ENCODE measurements at places on chromosomes 13 and 19.
A peak's percentile ranks its signal among the peaks of the same experiment; 100 is the strongest.

DNA sequence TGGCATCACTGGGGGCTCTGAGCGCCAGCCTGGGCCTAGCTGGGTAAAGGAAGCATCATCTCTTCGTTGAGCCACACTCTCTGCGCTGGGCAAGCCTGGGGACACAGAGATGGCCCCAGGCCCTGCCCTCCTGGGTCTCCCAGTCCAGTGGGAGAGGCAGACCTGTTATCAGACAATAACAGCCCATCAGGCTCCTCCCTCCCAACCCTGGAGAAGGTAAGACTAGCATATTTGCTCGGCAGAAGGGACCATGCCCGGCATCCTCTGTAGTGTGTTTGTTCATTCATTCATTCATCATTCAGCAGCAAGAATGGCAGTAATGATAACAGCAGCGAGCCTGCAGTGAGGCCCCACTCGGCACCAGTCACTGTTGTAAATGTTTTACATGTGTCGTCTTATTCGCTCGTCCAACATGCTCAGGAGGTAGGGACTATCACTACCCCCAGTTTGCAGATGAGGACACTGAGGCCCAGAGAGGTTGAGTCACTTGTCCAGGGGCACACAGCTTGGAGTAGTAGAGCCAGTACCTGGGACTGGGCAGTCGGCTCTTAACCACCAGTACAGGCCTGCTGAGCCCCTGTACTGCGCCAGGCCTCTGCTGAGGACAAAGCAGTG lies 33.2 kb downstream of the PAK4 start:
- no peak for DNase-seq

DNA sequence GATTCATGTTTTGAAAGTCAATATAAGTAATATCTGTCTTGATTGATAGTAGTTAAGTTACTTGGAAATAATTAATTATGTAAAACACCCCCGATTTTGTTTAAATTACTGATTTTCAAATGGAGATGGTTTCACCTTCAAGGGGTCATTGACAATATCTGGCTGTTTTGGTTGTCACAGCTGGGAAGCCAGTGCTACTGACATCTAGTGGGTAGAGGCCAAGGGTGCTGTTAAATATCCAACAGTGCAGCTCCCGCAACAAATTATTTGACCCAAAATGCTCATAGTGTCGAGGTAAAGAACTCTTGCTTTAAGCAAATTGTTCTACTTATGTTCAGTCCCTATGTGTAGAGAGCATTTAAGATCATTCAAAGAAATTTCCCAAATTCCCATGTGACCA lies 50.6 kb upstream of the PCDH20 start:
- DNase-seq, result no peak

- DNase-seq, result no peak
Observed at GRCh38 chr19:38545596-38545995, 72.2 kb downstream of the MAP4K1 start.

DNA sequence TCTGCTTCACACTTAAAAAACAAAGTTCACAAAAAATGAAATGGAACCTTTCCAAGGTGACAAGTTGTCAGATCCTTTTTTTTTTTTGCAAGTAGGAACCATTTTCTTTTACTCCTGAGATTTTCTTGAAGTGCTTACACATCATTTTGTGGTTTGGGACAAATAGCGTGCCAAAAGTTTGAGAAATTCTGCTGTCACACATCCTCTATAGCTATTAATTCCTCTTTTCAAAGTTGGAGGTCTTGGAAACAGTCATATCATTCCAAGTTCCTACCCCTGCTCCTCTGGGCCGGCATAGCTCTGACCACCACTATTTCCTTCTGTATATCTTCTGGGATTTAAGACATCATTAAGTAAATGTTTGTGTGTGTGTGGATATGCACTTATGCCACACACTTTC lies 421.6 kb upstream of the SLC10A2 start:
- no peak for DNase-seq

GRCh38 chr19:19076476-19076875 lies 12.7 kb downstream of the SLC25A42 start:
- DNase-seq, result no peak

DNA sequence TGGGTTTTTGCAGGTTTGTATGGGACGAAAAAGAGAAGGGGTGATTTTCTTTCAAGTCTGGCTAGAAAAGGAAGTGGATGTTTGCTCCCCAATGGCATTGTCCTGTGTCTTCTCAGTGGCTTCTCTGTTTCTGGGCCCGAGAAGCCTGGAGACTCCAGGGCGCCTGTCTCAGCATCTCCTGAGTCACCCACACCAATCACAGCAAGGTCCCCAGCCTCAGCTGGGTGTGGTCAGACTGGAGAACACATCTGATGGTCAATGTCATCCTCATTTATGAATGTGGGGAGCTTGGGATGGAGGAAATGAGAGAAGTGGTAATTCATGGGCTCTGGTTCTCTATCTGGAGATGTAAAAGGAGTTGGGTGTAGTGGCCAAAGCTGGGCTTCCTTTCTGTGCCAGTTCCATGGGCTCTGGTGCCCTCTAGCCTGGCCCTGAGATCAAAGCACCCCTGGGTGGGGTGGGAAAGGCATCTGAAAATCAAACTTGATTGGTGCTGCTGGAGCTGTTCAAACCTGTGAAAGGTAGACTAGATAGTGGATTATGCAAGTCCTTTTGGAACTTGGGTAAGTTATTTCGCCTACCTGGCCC lies 13.4 kb downstream of the RASL11A start:
- DNase-seq, result no peak

- no peak for DNase-seq
Observed at GRCh38 chr19:17296273-17296672, 7.0 kb downstream of the ABHD8 start.

GRCh38 chr19:13039211-13039789 lies 44.0 kb downstream of the NFIX start:
- DNase-seq, result no peak

GRCh38 chr13:108026680-108027410 lies 188.5 kb downstream of the LIG4 start:
- DNase-seq, result no peak

- no peak for DNase-seq
Observed at GRCh38 chr13:74554569-74555275, 420.5 kb upstream of the KLF12 start.

DNA sequence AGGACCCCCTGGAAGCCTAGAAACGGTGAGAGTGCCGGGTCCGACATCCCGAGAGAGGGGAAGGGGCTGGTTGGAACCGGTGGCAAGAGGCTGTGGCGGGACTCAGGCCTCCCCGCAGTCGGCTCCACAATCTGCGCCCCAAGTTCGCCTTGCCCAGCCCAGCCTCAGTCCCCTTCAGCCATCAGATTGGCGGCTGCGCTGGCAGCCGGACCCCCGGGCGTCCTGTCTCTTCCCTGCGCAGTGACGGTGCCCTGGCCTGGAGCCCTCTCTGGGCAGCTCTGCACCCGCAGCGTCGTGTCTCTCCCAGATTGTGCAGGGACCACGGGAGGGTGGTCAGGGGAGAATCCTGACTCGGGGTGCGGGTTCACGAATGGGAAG lies 315 bp downstream of the ZNF492 start:
- DNase-seq, result no peak

- no peak for DNase-seq
Observed at GRCh38 chr13:30932481-30933353, at the start of gene TEX26. TEX26 (plus strand) TSS chr13:30932656; CDS start chr13:30932716, 60 bp downstream.

GRCh38 chr13:30835442-30835841 lies 70.6 kb upstream of the MEDAG start:
- DNase-seq, result no peak

DNA sequence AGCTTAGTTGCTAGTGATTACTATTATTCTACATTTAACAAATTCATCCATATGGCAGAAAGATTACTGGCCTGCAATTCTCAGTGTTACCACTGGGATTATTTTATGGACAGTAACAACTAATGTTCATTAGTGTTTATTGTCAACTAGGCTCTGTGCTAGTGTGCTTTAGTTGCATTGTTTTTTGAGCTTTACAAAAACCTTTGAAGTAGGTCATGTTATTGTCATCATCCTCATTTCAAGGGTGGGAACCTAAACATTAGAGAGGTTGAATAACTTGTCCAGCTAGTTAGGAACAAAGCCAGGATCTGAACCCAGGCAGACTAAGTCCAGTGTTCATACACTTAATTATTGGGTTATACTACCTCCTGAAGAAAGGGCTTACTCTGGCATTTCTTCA lies 27.8 kb upstream of the TDRD3 start:
- DNase-seq, result no peak

DNA sequence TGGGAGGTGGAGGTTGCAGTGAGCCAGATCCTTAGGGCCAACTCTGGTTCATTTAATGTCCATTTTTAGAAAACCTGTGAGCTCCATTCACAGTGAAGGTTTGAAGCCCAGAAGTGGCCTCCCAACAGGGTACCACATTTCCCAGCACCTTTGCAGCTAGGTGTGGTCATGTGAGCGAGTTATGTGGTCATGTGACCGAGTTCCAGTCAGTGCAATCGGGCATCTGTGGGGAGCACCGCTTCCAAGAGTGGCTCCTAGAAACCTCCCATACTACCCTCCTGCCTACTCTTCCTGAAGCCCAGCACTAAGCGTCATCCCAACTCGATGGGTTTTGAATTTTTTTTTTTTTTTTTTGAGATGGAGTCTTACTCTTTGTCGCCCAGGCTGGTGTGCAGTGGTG lies 663 bp upstream of the PLA2G4C start:
- no peak for DNase-seq

- DNase-seq, result no peak
Observed at GRCh38 chr13:84641491-84641890, 759.2 kb upstream of the SLITRK1 start.

DNA sequence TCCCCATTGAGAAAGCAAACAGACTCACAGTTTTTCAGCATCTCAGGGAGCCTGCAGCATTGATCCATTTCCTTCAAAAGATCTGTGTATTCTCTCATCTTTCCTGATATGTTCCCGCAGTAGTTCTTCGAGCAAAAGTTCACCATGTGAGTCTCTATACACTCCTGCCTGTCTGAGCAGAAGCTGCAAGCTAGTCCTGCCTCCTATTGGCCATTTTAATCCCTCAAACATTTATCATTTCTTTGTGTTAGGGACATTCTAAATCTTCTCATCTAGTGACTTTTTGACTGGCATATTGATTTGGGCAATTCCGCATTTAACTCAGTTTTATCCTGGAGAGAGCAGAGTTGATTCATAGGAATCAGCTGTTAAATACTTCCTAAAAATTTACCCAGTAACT lies 660.4 kb upstream of the KLF12 start:
- no peak for DNase-seq

DNA sequence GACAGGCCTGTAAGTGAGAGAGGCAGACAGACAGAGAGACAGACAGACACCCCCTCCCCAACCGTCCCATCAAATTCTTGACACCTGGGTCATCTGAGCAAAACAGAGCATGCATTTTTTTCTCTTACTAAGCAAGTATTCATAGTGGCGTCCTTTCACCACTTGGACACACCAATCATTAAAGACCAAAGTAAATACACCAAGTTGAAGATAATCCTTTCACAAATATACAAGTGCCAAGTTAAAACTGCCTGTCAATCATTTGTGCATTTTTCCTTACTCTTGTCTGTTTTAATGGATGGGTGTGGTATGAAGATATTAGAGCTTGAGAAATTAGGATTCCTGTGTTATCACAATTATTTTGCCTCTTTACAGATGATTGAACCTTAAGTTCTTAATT lies 337.3 kb downstream of the ATP8A2 start:
- DNase-seq, result no peak

GRCh38 chr13:65112123-65112522 lies 2118.0 kb downstream of the PCDH9 start:
- no peak for DNase-seq

DNA sequence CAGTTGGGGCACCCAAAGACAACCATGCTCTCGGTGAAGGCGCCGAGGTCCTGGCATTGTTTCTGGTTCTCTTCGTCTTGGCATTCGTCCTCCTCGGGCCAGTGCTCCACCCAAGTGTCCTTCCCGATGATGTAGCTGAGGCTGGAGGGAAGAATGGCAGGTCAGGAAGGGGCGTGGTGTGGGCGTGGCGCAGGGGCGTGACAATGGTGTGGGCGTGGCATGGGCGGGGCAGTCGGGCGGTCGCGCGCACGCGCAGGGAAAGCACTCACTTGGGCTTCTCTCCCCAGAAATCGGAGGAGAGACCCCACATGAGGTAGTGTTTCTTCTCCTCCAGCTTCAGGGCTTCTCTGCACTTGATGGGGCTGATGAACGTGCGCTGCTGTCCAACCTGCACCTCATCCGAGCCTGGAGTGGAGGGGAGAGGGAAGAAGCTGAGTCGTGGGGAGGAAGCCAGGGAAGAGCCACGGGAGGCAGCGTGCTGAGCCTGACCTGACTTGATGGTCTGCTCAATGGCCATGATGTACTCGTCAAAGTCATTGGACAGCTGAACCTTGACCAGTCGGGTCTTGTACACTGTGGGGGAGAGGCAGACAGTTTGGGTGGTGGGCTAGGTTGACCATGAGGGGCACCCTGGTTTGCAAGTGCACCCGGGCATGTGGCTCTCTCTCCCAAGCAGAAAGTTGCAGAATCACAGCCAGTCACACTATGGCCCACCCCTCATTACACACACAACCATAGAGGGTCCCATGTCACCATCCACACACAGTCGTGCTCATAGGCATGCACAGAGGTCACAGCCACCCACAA lies 8.1 kb upstream of the TNFSF14 start:
- DNase-seq, result peak; percentile 60

DNA sequence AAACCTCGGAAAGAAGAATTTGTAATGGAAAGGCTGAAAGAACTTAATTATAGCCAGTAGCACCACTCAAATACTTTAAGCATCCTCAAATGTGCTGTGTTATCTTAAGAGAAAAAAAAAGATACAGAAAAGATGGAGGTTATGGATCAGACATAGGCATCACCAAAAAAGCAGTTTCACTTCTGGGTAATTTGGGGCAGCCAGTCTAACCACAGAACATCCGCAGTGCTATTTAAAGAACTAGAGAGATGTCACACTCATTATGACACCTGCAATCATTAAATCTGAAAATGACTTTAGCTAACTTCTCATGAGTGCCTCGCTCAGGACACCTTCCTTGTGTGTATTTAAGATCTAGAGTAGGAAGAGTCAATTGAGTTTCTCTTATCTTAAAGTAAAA lies 211.8 kb downstream of the RBM26 start:
- DNase-seq, result no peak

DNA sequence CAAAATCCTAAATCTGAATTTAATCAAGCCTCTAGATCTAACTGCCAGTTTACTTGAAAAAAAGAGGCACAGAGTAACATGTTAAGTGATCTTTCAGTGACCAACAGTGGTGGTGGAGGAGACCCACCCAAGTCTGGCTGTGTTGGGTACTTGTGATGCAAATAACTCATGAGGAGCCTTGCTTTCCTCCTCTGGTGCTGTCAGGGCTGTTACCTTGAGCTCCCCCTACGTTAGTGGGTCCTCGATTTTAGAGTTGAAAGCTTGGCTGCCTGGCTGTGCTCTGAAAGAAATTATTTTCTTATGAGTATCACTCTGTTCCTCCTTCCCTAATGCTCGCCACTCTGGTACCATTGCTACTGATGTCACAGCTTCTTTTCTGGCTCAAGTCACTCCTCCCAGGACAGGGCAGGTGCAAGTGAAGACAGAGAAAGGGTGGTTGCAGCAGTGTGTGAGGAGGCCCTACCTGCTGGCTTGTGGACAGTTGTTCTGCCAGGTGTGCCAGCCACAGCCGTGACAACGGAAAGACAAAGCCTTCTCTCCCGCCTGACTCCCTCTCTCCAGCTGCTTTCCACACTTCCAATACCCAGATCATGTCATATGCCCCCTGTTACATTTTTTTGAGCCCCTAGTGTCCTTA lies 6.5 kb upstream of the SUPT20H start:
- DNase-seq, result no peak

GRCh38 chr13:83215627-83216026 lies 666.6 kb downstream of the SLITRK1 start:
- no peak for DNase-seq

GRCh38 chr13:107808389-107808788 lies 406.9 kb downstream of the LIG4 start:
- DNase-seq, result no peak

All from activated naive CD8-positive, alpha-beta T cell treated with anti-CD3 and anti-CD28 coated beads, Interleukin-2, amount 10 ng/mL, durations not matched to agents 7 days and 5 days (primary cell).